ENCODE measurements at places on chromosomes 5 and 9.

- DNase-seq, result no peak
Measured at GRCh38 chr5:22391956-22392355, 461.2 kb downstream of the CDH12 start.

DNA sequence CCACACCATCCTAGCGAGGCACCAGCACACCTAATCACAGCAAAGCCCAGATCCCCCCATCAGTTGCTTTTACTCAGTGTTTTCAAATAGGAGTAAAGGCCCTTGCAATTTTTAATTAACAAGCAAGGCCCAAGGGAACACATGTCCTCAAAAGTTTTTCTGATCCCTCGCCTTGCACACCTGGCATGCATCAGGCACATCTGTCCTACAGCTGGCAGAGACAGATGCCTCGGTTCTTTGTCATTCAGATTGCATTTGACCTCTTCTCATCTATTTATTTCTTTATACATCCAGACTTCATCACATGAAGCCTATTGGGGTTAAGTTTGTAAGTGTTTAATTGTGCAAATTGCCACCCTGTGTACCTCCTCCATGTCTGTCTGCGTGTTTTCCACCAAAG is 241.4 kb downstream of the MARCHF11 start:
- DNase-seq, result no peak

DNA sequence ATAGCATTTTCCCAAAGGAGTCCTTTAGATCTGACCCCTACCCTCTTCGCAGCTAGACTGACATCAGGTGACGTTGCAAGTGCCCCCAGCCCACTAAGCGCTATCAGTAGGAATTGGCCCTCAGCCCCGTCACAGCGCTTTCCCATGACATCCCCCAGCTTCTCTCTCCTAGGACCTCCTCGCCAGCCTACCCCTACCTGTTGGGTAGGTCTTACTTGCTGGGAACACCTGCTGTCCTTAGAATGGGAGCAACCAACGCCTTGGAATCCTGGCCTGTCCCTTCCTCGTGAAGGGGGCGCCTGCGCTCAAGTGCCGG is 584 bp upstream of the PIP5K1B start:
- no peak for DNase-seq

GRCh38 chr9:128550226-128550625 is 2.2 kb upstream of the SPTAN1 start:
- DNase-seq, result no peak

DNA sequence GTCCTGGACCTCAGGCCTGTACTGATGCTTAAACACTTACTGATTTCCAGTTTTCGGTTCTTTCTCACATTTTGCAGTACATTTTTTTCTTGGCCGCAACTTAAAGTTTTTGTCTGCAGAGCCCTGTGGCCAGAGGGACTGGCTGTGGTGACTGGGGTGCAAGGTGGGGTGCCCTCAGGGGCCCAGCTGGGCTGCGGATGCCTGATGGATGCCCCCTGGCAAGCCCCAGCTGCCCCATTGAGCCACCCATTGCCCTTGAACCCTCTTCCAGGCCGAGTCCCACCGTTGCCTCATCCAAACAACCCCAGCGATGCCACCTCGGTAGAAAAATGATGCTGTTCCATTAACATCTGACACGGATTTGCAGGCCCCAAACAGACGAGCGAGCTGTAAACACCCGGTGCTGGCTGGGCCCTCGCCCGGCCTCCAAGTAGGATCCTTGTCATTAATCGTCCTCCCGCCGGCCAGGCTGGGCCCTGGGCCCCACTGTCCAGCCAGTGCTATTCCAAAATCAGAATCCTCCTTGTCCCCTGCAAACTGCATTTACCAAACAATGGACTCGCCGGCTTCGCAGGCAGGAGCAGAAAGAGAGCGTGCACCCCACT is 107.9 kb downstream of the PHF2 start:
- no peak for DNase-seq

- DNase-seq, result no peak
Measured at GRCh38 chr5:72837524-72838096, 21.1 kb downstream of the TNPO1 start.

DNA sequence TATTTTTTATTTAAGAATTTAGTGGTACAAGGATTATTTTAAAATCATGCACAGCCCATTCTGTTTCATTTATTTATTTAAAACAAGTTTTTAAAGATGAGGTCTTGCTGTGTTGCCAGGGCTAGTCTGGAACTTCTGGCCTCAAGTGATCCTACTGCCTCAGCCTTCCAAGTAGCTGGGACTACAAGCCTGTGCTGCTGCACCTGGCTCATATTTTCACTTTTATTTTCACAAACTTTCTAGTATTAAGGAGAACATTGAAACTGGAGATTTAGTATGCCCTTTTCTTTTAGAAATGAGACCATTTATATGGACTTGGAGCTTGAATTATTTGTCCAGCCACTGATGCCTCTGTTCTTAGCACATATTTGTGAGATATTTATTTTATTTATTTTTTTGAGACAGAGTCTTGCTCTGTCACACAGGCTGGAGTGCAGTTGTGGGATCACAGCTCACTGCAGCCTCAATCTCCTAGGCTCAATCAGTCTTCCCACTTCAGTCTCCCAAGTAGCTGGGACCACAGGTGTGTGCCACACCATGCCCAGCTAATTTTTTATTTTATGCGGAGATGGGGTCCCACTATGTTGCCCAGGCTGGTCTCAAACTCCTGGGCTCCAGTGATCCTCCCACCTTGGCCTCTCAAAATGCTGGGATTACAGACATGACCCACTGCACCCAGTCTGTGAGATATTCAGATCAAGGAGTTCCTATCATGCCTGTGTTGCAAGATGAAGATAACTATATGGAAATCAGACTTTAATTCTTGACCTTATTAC is 7.4 kb downstream of the DMXL1 start:
- no peak for DNase-seq

GRCh38 chr5:133916914-133917313 is 51.5 kb downstream of the C5orf15 start:
- DNase-seq, result no peak

- no peak for DNase-seq
Measured at GRCh38 chr5:97135868-97136267, 6.5 kb downstream of the LIX1 start.

- DNase-seq, result no peak
Measured at GRCh38 chr9:5575000-5575399, 53.9 kb upstream of the RIC1 start.

DNA sequence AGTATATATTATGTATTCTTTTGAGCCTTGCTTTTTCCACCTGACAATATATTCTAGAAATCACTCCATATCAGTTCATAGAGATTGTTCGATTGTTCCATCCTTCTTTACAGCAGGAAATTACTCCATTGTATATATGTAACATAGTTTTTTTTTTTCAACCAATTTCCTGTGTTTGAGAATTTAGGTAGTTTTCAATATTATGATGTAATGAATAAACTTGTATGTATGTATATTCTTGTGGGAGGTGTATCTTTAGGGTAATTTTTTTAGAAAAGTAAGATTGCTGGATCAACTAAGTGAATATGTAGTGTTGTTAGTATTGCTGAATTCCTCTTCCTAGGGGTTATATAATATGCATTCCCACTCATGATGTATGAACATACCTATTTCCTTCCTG is 165.9 kb upstream of the PITX1 start:
- no peak for DNase-seq

GRCh38 chr9:91766315-91767069 is 183.5 kb downstream of the ROR2 start:
- DNase-seq, result no peak

GRCh38 chr9:17669206-17669605 is 90.3 kb downstream of the SH3GL2 start:
- DNase-seq, result no peak

- no peak for DNase-seq
Measured at GRCh38 chr5:141954194-141954593, 3.8 kb downstream of the PCDH12 start.

DNA sequence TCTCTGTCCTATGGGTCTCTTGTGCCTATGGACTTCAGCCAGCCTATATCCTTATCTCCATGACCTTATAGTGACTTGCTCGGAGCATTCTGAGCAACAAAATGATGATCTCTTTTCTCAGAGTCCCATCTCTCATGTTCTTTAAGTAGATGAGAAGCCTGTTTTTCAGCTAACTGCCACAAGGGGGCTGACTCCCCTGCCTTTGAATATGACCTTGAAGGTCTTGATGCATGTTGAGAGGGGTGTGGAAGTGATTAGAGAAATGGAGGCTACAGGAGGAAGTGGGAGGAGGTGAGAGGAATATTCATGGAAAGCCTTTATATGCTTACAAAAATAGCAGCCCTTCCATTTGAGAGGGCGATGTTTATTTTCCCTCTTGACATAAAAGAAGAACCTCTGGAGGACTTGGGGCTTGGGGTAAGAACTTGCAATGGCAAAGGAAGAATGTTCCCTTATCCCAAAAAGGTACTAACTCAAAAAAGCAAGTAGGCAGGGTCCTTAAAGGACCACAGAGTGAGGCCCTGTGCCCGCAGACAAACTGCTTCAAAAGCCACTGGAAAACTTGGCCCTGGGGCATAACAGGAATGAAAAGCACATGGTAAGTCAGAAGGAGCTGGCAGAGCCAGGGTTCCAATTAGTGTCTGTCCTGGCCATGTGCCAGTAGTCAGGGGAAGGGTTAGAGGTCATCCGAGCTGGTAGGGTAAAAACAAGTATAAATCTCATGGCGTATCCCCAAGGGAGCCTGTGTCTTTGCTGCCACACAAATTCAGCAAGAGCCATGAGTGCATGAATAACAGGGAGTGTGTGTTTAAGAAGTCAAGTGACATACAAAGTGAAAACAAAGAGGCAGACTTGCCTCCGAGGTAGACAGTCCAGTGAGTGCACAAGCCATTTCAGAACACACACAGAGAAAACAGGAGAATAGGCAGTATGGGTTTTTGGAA is 39.1 kb downstream of the FGD3 start:
- no peak for DNase-seq

- no peak for DNase-seq
Measured at GRCh38 chr5:144248015-144248414, 77.3 kb downstream of the KCTD16 start.

DNA sequence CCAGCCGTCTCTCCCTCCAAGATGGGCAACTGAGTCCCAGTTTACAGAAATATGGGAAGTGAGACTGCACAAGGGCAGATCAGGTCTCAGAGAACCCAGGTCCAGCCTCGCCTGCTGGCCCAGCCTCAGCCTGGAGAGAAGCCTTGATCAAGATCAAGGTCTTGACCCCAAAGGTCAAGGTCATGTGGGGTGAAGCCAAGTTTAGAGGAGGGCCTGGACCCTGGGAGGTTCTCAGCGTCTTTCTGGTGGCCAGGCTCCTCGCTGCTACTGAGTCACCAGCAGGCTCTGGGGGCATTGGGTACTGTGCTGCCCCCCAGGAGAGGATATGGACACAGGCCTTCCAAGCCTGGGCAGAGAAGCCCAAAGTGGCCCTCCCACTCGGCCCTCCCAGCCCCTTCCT is 8.8 kb downstream of the IPPK start:
- DNase-seq, result no peak

GRCh38 chr9:20593537-20593936 is 28.8 kb downstream of the MLLT3 start:
- DNase-seq, result peak; percentile 54

- DNase-seq, result no peak
Measured at GRCh38 chr9:17846948-17847655, 268.2 kb downstream of the SH3GL2 start.

DNA sequence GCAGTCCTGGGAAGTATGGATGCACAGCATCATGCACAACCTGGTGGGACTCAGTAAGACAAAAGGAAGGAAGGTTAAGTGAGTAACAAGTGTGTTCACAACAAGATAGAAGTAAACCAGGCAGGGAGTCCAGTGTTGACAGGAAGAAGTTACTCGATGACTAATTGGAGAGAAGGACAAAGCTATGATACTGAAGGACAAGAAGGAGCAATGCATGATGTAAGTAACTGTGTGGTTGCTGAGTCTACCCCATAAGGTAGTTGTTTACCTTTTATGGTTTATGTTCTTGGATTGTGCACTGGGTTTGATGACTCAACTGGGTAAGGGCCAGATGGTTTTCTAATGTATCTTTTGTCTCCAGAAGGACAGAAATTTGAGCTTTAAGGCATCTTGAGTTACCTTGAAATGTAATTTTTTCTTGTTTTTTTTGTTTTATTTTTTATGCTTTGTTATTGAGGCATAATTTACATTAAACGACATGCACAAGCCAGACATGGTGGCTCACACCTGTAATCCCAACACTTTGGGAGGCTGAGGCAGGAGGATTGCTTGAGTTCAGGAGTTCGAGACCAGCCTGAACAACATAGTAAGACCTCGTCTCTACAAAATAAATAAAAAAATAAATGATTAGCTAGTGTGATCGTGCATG is 89.2 kb upstream of the CAST start:
- peak; percentile 72 for DNase-seq

- DNase-seq, result no peak
Measured at GRCh38 chr5:179969110-179969509, 61.4 kb upstream of the TBC1D9B start.

GRCh38 chr5:180006141-180006540 is 65.4 kb downstream of the RNF130 start:
- DNase-seq, result no peak

GRCh38 chr5:128014578-128014977 is 69.0 kb upstream of the SLC12A2 start:
- no peak for DNase-seq

DNA sequence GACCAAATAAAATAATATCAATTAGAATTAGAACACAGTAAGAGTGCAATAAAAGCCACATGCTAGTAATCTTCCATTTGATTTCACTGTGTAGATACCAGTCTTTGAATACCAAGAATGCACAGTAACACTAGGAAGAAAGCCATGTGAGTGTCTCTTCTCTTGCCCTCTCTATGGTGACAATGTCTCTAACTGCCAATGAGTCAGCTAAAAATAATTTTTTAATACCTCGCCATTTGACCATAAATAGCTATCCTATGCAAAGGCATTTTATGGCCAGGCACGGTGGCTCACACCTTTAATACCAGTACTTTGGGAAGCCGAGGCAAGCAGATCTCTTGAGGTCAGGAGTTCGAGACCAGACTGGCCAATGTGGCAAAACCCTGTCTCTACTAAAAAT is 30.6 kb downstream of the EDIL3 start:
- no peak for DNase-seq

DNA sequence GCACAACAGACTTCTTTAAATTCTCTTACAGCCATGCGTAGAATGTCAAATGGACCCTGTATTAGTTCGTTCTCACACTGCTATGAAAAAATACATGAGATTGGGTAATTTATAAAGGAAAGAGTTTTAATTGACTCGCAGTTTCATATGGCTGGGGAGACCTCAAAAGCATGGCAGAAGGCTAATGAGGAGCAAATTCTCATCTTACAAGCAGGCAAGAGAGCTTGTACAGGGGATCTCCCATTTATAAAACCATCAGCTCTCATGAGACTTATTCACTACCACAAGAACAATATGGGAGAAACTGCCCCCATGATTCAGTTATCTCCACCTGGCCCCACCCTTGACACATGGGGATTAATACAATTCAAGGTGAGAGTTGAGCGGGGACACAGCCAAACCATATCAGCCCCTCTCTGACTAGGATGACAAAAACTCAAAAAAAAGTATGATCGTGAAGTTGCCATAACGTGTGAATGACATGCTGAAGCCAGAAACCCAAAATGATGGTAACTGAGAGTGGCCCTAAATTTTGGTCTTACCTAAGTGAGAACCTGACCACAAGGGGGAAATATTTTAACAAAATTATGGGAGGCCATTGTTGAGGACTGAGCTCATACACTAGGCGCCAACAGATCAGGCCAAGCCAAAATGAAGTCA is 17.5 kb upstream of the TEX10 start:
- DNase-seq, result no peak
